ENCODE measurements at places on chromosomes 5 and 9.

- DNase-seq: no peak
Observed at GRCh38 chr9:114035845-114036801, 42.0 kb downstream of the AMBP start.

DNA sequence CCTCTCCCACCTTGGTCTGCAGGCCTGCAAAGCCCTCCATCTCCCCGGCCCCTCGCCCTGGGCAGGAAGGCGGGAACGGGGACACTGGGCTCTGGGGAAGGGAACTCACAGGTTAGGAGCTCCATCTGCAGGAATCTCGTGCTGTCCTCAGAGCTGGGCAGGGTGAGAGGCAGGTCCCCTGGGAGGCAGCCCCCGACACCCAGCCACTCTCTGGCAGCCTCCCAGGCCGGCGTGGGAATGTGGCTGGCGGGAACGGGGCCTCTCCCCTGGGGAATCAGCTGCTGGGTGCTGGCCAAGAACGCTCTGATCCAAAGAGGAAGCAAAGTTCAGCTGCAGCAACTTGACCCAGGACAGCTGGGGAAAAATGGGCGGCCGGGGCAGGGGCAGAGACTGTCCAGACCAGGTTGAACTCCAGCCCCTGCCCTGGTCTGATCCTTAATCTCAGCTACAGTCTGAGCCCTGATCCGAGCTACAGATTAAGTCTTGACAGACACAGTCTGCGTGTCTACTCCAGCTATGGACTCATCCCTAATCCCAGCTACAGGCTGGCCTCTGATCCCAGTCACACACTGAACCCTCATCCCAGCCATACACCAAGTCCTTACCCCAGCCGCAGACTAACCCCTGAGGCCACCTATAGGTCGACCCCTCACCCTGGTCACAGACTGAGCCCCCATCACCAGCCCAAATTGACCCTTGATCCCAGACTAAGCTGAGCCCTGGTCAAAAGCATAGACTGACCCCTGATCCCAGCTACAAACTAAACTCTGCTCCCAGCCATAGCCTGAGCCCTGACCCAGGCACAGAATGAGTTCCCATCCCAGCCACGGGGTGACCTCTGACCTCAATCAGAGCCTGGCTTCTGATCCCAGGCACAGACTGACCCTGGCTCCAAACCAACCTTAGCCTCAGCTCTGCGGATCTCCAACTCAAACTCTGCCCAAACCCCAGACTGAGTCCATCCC lies 37.3 kb upstream of the EGFL7 start:
- no peak for DNase-seq

DNA sequence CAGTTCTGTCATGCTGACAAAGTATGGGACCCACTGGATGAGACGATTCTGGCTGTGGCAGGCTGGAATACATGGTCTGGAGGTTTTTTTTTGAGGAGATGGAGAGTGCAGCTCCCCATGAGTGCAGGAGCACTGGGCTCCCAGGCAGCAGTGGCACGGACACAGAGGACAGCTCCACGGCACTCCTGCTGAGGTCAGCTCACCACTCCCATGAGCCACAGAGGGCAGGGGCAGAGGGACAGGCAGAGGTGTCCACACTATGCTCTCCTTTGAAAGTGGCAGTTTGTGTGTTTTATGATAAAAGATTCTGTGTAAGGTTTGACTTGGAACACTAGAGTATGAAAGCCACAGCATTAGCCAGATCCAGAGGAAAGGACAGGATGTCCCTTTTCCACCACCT lies 114.4 kb downstream of the UBE2R2 start:
- no peak for DNase-seq

GRCh38 chr9:98118640-98119601 lies at the start of gene TRIM14:
Gene TRIM14 (minus strand): TSS chr9:98119222. CDS start chr9:98119188, 34 bp downstream.
- DNase-seq: peak; percentile 45

DNA sequence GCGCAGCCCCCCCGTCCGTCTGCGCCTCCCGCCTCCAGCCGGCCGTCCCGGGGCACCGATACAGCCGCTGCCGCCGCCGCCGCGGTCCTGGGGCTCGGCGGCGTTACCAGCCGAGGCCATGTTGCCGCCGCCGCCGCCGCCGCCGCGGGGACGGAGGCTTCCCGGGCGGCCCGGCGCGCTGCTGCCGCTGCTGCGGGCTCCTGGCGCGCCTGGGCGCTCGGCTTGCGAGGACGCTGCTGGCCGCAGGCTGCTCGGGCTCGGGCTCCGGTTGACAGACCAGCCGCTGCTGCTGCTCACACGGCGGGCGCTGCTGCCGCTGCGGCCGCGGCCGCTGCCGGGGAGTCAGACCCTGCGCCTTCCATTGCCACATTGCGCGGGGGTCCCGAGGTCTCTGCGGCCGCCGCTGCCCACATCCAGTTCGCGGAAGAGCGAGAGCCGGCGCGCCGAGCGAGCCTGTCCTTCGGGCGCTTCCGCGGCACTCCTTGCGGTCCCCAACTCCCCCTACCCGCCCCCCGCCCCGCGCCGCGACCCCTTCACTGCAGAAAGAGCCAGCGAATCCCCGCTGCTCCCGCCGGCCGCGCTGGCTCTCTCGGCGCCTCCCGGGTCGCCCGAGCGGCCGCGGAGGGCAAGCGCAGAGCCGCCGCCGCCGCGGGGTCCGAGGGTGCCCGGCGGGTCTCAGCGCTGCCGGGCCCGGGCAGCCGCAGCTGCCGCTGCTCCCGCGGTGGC lies 8.4 kb downstream of the PTCH1 start:
- no peak for DNase-seq

- DNase-seq: no peak
Observed at GRCh38 chr9:132546148-132547051, 36.0 kb upstream of the BARHL1 start.

- no peak for DNase-seq
Observed at GRCh38 chr5:139226131-139226530, 28.0 kb upstream of the SIL1 start.

DNA sequence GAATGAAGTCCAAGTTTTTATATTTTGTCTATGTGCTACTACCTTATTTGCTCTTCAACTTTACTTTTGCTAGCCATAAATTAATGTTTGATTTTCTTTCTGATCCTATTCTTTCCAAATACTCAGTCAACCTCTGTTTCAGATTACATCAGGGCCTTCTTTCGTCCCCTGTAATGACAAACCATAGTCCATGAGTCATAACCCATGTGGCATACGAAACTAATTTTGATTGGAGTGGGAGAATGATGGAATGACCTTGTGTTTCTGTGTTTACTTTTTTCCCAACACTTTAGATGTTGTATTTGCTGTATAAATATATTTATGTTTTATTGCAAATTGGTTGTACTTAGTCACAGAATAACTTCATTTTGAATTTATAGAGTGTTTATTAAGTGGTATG lies 1043.1 kb downstream of the DTWD2 start:
- no peak for DNase-seq

GRCh38 chr5:95414451-95414850 lies 23.3 kb downstream of the FAM81B start:
- DNase-seq: no peak

GRCh38 chr5:83095957-83096539 lies 18.7 kb downstream of the XRCC4 start:
- DNase-seq: no peak

DNA sequence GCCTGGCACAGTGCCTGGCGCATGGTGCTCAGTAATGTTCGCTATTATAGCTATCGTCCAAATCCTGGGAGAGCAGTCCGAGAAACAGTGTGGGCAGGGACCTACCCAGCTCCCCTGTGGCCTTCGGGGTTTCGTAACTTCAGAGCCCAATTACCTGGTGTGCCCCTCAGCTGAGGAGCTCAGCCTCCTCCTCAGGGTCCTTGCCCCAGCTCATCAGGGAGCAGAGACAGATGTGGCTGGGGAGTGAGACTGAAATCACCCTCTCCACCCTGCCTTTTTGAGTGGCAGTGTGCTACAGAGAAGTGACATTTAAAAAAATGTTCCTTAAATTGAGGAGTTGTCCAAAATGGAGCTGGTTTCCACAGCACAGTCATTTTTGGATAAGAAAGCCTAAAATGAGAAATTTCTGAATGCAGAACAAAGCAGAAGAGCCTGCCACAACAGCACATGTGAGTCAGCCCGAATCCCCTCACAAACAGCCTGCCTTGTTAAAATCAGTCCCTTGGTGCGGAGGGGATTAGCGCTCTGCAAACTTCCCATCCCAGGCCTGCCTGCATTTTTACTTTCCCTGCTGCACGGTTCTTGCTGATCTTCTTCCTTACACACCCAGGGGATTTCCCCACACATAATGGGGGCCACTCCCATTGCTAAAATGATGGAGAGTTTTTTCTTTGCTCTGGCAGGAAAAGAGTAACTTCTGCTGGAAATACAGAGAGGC lies 78.1 kb upstream of the PITX1 start:
- DNase-seq: no peak

DNA sequence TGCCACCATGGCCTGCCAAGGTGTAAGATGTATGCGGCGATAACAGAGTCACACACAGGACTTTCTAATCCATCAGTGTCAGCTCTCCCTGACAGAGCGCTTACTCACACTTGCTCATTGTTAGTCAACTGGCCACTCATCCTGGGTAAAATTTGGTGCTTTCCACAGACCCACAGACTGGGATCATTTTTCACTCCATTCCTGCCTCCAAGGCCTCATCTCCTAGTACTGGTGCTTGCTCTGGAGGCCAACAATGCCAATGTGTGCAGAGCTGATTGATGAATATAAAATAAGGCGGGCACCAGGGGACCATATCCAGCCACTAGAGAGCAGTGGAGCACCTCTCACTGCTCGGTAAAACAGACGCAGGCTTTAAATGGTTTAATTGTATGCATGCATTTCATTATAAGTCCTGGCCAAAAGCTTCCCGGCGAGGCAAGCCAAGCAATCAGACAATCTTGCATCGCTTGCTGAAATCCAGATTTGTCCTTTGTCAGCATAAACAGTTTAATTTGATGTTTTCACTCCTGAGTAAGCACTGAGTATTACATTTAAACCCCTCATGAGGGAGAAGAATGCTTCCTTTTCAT lies 22.3 kb downstream of the PSMB7 start:
- DNase-seq: no peak

- DNase-seq: no peak
Observed at GRCh38 chr9:90044710-90045151, 439.9 kb downstream of the GADD45G start.

DNA sequence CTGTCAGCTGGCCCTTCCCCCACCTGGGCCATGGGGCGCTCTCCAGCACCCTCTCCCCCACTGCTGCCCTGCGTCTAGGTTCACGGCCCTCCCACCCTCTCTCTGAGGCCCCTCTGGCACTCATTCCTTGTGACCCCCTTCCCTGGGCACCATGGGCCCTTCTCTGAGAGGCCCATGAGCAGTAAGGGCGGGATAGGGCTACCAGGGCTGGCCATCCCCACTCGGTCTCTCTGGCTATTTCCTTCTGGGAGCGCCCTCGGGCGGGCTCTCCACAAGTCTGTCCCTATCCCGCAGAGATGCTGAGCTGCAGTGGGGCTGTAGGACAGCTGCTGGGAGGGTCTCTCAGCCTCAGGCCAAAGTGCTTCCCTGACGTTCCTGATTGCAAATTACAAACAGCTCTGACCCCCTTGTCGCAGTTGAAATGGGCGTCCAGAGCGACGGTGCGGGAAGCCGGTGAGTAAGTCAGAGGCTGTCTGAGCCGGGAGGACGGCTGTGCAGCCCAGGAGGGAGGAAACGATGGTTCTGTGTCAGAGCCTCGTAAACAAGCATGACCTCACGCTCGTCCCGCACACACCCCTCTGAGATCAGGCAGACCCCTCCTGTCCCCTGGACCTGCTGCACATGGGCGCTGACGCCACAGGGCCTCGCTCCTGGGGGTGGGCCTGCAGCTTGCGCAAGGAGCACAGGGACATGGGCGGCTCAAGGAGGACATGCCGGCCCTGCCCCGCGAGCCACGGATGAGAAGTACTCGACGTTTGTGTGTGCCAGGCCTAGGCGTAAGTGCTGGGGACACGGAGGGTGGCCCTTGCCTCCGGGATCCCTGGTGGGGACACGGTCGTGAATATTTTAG lies 36.3 kb upstream of the GFPT2 start:
- DNase-seq: no peak

DNA sequence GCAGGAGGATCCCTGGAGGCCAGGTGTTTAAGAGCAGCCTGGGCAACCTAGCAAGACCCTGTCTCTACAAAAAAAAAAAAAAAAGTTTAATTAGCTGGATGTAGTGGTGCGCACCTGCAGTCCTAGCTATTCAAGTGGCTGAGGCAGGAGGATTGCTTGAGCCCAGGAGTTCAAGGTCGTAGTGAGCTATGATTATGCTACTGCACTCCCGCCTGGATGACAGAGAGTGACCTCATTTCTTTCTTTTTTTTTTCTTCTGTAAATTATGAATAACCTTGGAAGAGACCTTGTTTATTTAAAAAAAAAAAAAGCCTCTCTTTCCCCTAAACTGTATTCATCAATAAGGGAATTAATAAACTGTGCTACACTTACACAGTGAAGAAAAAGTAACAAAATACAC lies 43.6 kb upstream of the SLC30A5 start:
- no peak for DNase-seq

DNA sequence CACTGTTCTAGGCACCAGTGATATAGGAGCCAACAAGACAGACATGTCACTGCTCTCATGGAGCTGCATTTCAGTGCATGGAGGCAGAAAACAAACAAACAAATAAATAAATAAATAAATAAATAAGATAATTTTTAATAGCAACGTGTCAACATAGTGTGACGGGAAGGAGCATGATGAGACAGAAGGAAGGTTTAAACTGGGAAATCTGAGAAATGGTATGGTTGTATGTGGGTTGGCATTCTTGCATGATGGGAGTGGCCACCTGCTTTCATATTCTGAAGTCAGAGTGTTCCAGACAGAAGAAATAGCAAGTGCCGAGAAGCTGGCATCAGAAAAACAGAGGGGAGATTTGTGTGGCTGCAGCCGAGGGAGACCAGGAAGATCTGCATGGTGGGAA lies at the start of gene PCA3:
TSS of gene PCA3 (plus strand) at position 301 of the 400 bp plus-strand sequence.
- no peak for DNase-seq

GRCh38 chr9:94864196-94864595 lies 137.7 kb downstream of the AOPEP start:
- DNase-seq: no peak

DNA sequence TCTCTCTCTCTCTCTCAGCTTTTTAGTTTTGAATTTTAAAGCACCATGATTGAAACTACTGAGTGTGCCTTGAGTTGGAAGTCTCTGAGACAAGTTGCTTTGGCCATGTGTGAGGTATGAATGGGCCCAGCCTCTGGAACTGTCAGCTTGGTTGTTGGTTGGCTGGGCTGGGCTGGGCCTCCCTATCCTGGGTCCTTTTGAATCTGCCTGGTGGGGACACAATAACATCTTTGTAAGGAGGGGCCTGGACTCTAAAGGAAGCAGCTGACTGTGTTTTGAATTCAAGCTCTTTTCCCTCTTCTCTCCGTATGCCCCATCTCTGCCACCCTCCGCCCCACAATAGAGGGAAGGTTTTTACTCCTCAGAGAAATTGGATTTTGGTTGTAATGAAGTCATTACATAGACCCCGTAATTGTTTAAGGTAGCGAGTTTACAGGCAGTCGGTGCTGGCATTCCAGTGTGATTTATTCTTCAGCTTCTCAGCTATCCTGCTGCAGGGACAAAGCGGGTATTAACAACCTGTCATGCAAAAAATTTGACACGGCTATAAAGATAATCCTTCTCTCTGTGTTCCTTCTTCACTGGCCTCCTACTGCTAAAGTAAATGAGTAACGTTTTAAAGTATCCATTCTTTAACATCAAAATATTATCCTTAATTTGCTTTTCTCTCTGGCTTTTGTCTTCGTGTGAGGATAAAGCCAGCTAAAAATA lies 105.4 kb downstream of the DAPK1 start:
- DNase-seq: no peak
